ENCODE measurements at places on chromosomes 12 and 14.

DNA sequence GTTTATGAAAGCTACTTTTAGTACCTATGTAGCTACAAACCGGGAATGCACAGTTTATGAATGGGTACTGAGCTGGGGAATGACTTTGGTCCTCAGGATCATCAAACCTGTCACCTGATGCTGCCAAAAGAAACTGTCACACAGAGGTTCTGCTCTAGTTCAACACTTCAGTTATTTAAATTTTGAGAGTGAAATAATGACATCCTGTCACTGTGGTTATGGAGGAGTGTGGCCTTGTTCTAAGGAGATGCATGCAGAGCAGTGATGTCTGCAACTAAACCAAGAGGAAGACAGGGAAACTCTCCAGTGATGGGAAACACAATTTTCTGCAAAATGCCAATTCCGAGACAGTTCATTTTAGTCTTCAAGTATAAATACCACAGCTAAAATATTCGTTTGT lies 4.8 kb upstream of the AEBP2 start:
- DNase-seq: no peak

GRCh38 chr14:33805593-33805992 lies 145.3 kb downstream of the EGLN3 start:
- no peak for DNase-seq

- no peak for DNase-seq
Observed at GRCh38 chr12:102638777-102639176, 158.4 kb upstream of the IGF1 start.

- no peak for DNase-seq
Observed at GRCh38 chr14:78302841-78303240, 132.7 kb downstream of the NRXN3 start.

GRCh38 chr14:89190765-89191513 lies 226.1 kb downstream of the FOXN3 start:
- DNase-seq: no peak

- no peak for DNase-seq
Observed at GRCh38 chr12:5138845-5139244, 95.2 kb downstream of the KCNA5 start.

DNA sequence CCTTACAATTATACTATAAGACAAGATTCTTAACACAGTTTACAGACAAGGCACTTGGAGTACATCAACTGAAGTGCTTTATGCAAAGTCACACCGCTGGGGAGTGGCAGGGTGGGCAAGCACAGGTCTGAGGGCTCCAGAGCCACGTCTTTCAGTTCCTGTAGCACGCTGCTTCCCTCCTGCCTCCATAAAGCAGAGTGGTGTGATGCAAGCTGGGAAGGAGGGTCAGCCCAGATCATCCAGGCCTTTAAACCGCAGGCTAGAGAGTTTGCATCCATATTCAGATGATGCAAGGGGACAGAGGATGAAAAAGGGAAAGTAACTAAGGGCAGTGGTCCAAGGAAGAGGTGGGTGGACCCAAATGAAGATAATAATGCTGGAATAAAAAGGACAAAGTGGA lies 132.6 kb downstream of the ITPR2 start:
- no peak for DNase-seq

DNA sequence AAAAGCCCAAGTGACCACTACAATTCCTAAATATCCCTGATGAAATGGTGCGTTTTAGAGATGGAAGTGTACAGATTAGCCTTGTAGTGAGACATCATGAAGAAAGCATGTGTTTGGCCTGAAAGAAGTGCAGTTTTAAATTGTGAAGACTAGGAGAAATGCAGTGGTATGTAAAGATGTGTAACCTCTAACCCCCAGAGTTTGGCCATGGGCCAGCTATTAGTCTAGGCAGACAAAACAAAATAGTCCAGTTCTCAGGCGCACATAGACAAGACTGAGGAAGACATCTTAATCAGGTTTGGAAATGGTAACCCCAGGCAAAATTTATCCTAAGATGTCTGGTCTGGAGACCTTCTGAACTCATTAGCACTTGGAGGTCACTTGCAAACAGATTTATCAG lies 23.4 kb downstream of the WBP11 start:
- no peak for DNase-seq

DNA sequence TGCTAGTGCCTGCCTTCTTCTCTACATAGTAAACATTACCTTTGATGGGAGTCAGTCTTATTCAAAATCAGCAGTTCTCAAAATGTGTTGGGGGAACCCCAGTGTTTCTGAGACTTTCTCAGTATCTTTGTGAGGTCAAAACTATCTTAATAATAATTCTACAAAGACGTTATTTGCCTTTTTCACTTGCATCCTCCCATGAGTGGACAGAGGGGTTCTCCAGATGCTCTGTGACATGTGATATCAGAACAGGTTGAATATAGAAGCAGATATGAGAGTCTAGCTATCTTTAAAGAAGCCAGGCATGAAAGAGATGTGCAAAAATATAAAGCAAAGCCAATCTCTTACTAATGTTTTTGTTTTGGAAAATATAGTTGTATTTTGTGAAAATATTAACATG lies 144.7 kb downstream of the KTN1 start:
- DNase-seq: no peak

DNA sequence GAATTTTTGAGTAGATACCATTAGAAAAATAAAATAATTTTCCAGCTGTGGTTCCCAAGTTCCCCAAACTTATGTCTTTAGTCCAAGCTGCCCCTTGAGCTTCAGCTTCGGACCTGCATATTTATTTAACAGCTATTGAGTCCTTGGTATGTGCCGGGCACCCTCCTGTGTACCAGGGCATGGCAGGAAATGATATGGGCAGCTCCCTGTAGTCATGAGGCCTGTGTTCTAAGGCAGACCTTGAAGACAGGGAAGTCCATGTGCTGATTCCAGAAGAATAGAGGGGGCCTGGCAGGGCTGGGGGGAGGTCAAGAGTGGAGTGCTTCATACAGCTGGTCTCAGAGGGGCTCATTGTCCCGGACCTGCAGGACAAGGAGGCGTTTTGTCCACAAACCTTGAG lies 29.2 kb downstream of the TRAF3 start:
- DNase-seq: no peak

GRCh38 chr14:97771340-97772045 lies 974.3 kb downstream of the VRK1 start:
- no peak for DNase-seq

- DNase-seq: no peak
Observed at GRCh38 chr12:5260086-5260485, 171.8 kb upstream of the NTF3 start.

DNA sequence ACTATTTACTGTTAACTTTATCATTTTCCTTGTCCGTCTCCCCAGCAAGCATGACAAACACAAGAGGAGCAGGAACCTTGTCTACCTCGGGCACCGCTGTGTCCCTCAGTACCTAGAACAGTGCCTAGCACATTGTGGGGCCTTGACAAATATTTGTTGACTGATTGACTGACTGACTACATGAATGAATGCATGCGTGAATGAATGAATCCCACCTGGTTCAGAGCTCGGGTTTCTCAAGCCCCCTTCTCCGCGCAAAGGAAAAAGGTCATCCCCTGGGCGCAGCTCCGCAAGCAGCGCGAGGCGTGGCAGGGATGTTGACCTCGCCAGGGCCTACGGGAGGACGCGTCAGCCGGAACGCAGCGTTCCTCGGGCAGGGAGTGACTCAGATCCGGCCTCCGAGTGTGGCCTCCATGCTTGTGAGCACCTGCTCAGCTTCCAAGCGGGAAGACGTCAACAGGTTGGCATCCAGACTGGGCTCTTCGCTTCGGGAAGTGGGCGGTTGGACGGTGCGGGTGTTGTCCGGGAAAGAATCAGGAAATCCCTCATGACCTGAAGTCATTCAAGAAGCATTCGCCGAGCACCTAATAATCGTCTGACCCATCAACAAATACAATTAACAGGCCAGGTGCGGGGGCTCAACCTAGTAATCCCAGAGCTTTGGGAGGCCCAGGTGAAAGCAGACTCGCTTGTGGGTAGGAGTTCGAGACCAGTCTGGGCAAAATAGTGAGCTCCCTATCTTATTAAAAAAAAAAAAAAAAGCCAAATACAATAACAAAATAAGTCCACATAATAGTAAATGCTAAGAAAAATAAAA lies 13.9 kb upstream of the UBC start:
- DNase-seq: no peak

GRCh38 chr12:124618291-124618902 lies 51.0 kb upstream of the NCOR2 start:
- DNase-seq: no peak
